Peyer's patch (tissue), 4 donors: ENCODE measurements at places on chromosomes 6 and 20. TPM values are rescaled to one million over a fixed set of nuclear protein-coding genes. Genes with fewer than 3 reads are reported as not detected.

FANCE gene
- total RNA-seq = 4.0 TPM

CLVS2 gene
- total RNA-seq = not detected

MOG gene
- not detected for total RNA-seq

LAMA4 gene
- total RNA-seq = 29.4 TPM

PTPRK gene
- 113 TPM for total RNA-seq

DNA sequence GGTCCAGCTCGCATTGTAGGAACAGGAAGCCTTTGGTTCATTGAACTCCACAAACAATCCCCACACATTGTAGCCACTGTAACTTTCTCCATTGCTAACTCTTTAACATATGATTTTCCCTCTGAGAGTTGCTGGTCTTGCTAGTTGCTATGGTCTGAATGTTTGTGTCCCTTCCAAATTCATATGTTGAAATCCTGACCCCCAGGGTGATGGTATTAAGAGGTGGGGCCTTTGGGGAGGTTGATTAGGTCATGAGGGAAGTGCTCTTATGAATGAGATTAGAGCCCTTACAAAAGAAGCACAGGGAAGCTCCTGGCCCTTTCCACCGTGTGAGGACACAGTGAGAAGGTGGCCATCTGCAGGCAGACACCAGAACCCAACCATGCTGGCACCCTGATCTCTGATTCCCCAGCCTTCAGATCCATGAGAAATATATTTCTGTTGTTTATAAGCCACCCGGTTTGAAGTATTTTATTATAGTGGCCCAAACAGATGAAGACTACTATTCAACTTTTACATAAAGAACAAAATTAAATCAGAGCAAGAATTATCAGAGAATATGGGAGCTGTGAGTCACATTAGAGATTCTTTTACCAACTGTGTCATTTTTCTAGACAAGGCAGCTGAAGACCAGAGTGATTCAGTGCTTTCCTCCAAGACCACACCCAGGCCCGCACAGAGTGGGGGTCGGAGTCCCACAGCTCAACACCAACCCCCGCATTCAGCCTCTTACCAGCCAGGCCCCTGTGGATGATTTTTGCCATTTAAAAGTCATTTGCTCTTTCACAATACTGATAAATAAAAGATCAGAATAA lies 143.0 kb downstream of the SAMD5 start:
- no peak overlapping the region for H3K4me3 ChIP-seq
- H3K36me3 ChIP-seq = no peaks in the 10 kb centered on the region

- peaks cover 8% of the 10 kb centered on the region for H3K4me1 ChIP-seq
- no peaks in the 10 kb centered on the region for H3K27me3 ChIP-seq
- peak overlapping the region; percentile 63 for H3K27ac ChIP-seq
- no peak for DNase-seq
- no peaks in the 10 kb centered on the region for H3K36me3 ChIP-seq
These were observed 51.2 kb downstream of the SLC22A23 start for GRCh38 chr6:3405679-3406078.

GRCh38 chr6:132362442-132363185 lies 38.7 kb downstream of the MOXD1 start:
- H3K27me3 ChIP-seq = no peaks in the 10 kb centered on the region
- H3K36me3 ChIP-seq = no peaks in the 10 kb centered on the region
- DNase-seq = no peak
- no peak overlapping the region for H3K27ac ChIP-seq
- H3K4me1 ChIP-seq = no peaks in the 10 kb centered on the region

DNA sequence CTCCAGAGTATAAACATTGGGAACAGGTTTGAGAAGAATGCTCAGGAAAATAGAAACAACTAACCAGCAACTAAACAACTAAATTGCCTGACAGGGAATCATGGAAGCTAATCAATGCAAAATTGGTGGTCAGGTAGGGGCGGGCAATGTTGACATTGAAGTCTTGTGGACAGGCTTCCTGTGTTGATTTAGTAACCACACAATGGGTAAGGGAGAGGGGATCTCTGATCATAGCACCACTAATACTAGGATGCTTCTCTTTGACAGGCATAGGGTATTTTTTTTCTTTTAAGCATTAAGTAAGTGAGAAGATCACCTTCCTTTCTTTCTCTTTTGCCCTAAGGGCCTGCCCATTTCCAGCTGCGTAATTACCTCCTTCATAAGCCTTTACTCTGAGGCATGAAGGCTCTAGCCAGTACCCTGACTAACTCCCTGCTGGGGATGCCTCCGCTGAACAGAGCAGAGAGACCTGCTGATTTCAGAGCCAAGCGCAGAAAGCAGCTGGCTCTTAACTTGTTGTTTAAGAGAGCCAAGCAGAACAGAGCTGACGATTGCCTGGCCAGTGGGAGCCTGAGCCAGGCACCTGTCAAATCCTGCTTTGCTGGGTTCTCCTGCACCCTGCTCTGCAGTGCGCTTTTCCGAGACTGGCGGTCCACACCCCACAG lies 118.7 kb downstream of the BMP2 start:
- H3K36me3 ChIP-seq = no peaks in the 10 kb centered on the region
- H3K4me3 ChIP-seq = no peak overlapping the region
- no peaks in the 10 kb centered on the region for H3K27me3 ChIP-seq
- no peak overlapping the region for H3K27ac ChIP-seq

DNA sequence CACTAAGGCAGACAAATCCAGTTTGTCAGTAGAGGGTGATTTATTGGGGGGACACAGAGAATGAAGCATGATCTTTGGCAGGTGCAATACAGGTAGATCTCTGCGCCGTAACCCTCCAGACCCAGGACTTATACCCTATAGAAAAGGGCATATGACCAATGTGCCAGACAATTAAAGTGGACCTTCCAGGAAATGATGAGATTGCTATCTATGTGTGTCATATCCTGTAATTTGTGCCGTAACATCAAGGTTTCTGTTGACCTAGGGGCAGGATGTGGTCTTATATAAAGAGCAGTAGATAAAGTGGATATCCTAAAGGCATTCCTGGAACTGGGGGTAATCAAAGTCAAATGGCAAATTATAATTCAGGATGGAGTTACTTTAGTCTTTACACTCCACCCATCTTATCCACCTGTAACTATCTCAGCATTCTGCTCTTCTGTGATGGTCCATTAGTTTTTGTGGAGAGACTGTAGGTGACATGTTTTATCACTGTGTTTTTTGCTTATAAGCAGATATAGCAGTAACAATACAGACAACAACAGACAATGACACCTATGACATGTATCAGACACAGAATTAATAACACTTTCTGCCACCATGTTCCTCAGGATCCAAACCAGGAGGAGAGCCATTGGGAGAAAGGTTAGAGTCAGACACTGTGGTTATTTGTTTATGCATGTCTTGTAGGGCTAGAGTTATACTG lies 43.1 kb upstream of the ZNF337 start:
- no peaks in the 10 kb centered on the region for H3K4me1 ChIP-seq
- no peaks in the 10 kb centered on the region for H3K27me3 ChIP-seq
- H3K36me3 ChIP-seq = no peaks in the 10 kb centered on the region
- DNase-seq = no peak

DNA sequence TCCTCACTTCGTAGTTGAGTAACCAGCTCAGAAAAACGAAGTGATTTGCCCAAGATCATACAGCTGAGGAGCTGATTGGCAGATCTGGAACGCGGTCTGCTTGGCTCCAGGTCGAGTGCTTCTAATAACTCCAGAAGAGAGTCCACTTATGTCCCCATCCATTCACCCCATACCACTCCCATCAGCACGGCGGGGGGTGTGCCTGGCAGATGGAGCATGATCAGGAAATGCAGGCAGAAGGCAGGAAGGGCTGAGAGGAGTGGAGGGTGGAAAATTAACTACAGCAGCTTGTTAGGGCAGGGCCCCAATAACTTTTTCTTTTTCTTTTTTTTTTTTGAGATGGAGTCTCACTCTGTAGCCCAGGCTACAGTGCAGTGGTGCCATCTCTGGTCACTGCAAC lies 15.0 kb downstream of the FITM2 start:
- H3K36me3 ChIP-seq = no peaks in the 10 kb centered on the region
- DNase-seq = no peak
- H3K27me3 ChIP-seq = no peaks in the 10 kb centered on the region
- no peak overlapping the region for H3K27ac ChIP-seq
- H3K4me3 ChIP-seq = no peak overlapping the region
- no peaks in the 10 kb centered on the region for H3K4me1 ChIP-seq

DNA sequence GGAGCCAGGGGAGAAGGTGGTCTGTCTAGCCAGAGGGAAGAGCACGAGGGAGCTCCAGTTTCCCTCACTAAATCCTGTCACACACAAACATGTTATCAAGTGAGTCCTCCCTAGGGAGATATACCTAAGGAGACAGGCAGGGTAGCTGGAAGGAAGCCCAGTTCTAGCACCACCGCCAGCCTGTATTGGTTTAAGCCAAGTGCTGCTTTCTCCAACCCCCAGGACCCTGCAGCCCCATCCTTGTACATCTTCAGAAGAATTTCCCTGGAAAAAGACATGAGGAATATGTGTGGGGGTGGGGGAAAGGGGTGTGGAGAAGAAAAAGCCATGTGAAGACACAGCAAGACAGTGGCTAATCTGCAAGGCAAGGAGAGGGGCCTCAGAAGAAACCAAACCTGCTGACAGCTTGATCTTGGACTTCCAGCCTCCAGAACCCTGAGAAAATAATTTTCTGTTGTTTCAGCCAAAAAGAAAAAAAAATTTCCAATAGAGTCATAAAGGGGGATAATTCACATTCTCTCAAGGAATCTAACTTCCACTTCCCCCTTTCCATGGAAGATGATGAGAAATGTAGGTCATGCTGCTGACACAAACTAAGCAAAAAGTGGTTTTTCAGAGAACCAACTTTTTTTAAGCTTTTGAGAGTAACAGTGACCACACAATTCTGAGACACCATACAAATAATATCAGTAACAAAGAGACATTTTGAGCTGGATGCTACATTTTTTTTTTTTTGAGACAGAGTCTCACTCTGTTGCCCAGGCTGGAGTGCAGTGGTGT lies 103.2 kb upstream of the PRDM1 start:
- H3K36me3 ChIP-seq = no peaks in the 10 kb centered on the region
- no peak overlapping the region for H3K4me3 ChIP-seq
- H3K27me3 ChIP-seq = no peaks in the 10 kb centered on the region
- H3K4me1 ChIP-seq = no peaks in the 10 kb centered on the region

DNA sequence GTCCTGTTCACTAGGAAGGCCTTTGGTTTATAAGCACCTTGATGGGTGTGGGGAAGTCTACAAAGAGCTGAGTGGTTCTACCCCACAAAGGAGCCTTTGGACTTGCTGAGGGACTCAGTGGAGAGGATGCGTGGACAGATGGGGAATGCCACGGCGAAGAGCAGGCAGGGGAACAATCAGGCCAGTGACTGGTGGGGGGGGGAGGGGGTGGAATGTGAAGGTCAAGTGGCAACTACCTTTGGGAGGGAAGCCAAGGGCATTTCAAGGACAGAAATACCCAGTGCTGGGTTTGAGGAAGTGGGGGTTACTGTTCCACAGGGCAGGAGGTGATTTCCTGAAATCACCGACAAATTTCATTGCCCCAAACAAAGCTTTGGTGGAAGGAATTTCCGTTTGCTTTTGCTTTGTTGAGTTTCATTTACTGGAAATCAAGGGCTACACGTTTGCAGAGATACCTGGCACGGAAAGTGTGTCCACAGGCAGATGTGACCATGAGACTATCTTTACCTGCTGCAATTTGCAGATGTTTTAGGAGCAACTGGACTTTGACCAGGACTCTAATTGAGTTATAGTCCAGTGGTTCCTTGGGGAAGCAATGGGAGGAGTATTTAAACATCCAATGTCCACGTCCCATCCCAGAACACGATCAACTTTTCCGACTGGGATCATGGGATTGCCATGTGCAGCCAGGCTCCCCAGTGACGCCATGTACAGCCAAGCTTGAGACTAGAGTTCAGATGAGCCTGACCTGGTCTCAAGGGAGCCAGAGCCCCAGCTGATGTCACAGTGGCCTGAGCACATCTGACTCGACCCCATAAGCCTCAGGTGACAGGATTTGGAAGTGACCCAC lies 8.0 kb downstream of the CST3 start:
- H3K36me3 ChIP-seq = no peaks in the 10 kb centered on the region
- no peak overlapping the region for H3K4me3 ChIP-seq
- peak overlapping the region; percentile 36 for H3K27ac ChIP-seq
- DNase-seq = no peak
- H3K27me3 ChIP-seq = no peaks in the 10 kb centered on the region

DNA sequence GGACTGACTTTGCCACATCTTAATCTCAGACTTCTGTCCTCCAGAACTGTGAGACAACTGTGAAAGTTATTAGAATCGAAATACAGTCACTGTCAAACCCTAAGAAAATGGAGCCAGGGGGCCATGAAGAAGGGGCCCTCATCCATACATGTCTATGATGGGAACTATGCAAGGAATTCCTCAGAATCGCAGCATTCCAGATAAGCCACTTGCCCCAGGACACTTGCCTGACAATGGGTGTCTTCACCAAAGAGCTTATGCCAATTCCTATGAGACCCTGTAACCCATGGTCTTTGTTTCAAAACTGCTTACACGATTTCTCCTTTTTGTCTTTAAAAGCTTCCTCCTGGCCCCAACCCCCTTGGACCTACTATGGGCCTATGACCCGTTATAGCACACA lies 90.4 kb upstream of the FOXP4 start:
- H3K4me3 ChIP-seq = no peak overlapping the region
- no peak overlapping the region for H3K27ac ChIP-seq
- no peaks in the 10 kb centered on the region for H3K27me3 ChIP-seq
- DNase-seq = no peak
- H3K4me1 ChIP-seq = no peaks in the 10 kb centered on the region

- H3K27ac ChIP-seq = no peak overlapping the region
- H3K4me3 ChIP-seq = no peak overlapping the region
- no peaks in the 10 kb centered on the region for H3K4me1 ChIP-seq
- no peaks in the 10 kb centered on the region for H3K27me3 ChIP-seq
These were observed 105.5 kb downstream of the HUS1B start for GRCh38 chr6:551405-551804.

DNA sequence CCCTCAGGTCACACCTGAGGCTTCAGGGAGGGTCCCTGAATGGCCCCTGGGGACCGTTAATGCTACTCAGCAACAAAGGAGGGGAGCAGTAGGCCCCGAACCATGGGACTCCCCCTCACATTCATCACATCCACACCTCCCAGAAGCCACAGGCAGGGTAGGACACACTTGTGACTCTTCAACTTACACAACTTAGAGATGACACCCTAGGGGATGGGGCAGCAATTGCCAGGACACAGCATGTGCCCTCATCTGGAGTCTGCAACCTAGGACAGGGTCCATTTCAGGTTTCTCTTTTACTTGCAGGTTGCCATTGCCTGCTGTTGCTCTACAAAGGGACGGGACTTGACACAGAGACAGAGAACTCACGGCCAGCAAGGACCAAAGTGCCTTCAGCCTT lies 770 bp downstream of the ULBP3 start:
- no peaks in the 10 kb centered on the region for H3K36me3 ChIP-seq
- no peaks in the 10 kb centered on the region for H3K27me3 ChIP-seq
- H3K27ac ChIP-seq = no peak overlapping the region
- H3K4me1 ChIP-seq = peaks cover 11% of the 10 kb centered on the region
- DNase-seq = no peak
- H3K4me3 ChIP-seq = peak overlapping the region; percentile 72

DNA sequence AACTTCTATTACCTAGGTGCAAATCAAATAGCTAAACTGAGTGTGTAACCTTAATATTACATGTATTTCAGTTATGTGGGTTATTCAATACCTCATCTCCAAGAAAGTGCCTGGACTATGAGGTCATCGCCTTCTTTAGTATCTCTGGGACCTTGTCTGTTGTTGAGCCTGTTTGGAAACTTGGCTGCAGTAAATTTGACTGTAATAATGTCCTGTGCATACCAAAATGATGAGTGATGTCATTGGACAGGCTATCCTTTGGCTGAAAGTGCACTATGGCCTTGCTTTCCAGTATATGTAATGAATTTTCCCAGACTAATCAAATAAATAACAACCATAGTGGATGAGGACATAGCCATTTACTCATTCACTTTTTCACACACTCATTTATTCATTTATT lies 455.1 kb downstream of the ADGRB3 start:
- no peak overlapping the region for H3K27ac ChIP-seq
- no peaks in the 10 kb centered on the region for H3K36me3 ChIP-seq
- no peaks in the 10 kb centered on the region for H3K27me3 ChIP-seq
- no peaks in the 10 kb centered on the region for H3K4me1 ChIP-seq
- no peak overlapping the region for H3K4me3 ChIP-seq
